NCI-H1105 (cell line): ENCODE measurements at places on chromosomes 2 and 18.

- no peak for DNase-seq
Measured at GRCh38 chr2:37287966-37288365, 36.7 kb downstream of the PRKD3 start.

DNA sequence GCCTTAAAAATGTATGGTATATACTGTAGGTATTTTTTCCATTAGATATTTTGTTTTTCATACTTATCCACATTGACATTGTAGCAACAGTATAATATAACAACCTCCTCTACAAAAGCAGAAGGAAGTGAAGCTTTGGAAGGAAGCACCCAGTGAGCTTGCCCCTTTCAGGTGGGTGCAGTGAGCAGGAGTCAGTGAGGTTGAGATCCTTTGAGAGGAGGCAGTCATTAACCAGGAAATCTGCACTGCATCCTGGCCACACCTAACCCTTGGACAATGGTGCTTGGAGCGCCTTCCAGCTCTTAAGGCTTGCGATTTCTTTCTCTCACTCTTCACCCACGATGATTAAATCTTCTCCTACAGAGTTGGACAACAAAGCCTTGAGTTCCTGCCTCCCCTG is 13.9 kb downstream of the IL37 start:
- DNase-seq, result no peak

DNA sequence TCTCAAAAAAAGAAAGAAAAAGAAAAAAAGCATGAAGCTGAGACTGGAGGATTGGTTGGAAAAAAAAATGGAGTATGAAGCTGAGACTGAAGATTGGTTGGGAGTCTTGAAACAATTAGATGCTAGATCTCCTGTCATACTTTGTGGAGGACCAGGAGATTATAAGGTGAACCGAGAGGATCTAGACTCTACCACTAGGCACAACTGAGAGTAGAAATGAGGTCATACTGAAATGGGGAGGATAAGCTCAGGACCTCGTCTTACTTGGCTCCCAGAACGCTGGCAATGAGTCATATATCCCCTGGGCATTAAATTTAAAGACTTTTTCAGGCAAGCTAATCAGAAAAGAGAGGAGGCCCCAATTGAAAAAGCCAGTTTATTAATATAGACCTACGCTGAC is 3.3 kb upstream of the ORC2 start:
- no peak for DNase-seq

DNA sequence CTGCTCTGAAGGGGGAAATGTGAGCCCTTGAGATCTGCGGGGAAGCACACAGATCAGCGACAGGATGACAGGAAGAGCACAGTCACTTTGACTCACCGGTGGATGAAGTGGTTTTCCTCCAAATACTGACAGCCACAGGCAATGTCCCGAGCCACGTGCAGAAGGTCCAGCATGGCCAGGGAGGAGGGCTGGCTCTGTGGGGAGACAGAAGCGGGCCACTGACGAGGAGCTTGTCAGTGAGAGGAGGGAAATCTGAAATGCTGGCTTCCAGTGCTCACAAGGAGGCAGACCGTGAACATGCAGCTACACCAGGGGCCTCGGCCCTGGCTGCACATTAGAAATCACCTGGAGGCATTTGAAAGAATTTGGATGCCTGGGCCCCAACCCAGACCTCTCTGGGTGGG is 98.7 kb downstream of the CLIP4 start:
- DNase-seq, result no peak

GRCh38 chr2:203533676-203534591 is 1.2 kb downstream of the RAPH1 start:
- no peak for DNase-seq

DNA sequence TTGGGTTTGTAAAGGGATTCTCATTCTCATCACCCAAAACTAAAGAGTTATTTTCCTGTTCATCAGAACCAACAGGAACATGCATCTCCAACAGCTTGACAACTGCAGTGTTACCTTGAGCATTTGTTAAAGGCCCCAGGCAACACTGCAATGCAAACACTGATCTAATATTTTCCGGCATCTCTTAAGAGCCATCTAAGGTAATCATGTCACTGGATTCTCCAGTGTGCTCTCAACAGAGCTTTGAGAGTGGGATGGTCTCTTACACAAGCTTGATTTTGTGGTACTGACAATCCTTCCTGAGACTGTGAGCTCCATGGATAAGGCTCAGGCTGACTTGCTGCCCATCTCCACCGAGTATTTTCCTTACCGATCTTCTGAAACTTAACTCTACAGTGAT is 90.5 kb upstream of the ITGB6 start:
- no peak for DNase-seq

- no peak for DNase-seq
Measured at GRCh38 chr2:20620696-20621365, 30.1 kb downstream of the HS1BP3 start.

DNA sequence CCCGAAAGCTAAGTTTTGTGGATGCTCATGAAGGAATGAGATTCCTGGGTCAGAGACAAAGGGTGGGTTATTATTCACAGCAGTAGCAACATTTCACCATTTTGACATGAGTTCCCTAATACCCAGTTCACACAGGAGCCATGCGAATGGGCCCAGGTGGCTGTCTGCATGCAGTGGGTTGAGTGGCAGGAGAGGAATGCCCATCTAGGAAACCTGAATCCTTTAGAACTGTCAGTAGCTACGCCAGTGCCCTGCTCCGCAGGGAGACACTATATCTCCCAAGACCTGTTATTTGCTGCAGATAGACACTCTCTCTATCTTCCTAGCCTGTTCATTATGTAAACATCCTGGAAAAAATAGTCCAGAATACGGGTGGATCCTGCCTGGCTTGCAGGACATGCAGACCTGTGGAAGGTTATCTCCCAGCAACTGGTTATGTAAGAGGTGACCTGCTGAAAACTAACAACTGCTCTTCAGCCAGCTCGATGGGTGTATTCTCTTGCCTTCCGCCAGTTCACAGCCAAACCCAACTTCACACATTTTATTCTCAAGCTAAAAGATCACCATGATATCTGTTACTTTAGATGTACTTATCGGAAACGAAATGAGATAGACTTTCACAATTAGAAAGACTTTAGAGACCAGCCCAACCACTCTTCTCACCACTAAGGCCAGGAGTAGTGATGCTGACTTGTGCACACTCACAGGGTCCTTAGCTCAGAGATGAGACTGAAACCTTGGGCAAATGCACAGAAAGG is 59.1 kb downstream of the MBP start:
- no peak for DNase-seq
